ENCODE measurements at places on chromosomes 3 and 15.

DNA sequence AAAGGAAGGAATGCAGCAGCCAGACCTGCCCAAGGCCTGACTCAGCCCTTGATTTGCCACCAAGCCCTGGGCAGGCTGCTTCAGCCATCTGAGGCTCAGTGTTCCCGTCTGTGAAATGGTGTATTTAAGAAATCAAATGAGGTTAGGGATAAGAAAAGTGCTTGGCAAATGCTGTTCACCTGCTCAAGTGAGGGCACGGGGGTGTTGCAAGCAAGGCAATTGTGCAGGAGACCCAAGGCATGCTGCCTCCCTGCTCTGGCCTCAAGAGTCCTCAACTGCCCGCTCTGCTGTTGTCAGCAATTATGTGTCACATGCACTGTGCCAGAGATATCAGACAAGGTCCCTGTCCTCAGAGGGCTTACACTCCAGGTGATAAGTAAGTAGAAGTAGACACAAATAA lies 101.8 kb downstream of the TPRA1 start:
- DNase-seq, result no peak

DNA sequence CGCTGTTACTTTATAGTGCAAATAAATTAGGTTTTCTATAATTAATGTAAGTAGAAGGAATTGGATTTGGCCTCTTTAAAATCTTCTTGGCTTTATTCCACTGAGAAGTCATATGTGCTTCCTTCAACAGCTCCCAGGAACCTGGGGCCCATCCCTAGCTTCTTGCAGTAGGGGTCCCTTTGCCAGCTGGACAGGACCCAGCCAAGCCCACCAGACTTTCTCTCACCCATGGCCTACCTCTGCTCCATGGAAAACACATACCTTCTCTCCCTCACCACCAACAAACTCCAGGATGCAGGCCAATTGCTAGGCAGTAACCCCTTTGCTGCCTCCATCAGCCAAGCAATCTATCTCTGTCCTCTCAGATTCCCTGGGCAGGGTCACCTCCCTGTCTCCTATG lies 84.0 kb downstream of the RSL24D1 start:
- no peak for DNase-seq

DNA sequence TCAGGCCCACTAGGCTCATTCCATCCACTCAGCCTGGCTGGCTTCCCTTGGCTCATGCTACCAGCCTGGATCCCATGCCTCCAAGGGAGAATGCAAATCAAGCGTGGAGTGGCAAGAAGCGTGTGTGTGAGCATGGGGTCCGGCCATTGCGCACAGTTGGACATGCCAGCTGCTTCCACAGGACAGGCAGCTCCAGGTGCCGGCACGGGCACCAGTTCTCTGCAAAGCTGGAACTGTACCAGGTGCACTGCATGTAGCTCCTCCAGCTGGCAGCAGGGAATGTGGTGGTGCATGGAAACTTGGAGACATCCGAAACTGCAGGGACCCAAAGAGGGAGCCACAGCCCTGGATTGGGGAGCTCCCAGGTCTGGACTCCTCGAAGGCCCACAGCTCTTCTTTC lies 449.8 kb downstream of the EPHA6 start:
- no peak for DNase-seq

DNA sequence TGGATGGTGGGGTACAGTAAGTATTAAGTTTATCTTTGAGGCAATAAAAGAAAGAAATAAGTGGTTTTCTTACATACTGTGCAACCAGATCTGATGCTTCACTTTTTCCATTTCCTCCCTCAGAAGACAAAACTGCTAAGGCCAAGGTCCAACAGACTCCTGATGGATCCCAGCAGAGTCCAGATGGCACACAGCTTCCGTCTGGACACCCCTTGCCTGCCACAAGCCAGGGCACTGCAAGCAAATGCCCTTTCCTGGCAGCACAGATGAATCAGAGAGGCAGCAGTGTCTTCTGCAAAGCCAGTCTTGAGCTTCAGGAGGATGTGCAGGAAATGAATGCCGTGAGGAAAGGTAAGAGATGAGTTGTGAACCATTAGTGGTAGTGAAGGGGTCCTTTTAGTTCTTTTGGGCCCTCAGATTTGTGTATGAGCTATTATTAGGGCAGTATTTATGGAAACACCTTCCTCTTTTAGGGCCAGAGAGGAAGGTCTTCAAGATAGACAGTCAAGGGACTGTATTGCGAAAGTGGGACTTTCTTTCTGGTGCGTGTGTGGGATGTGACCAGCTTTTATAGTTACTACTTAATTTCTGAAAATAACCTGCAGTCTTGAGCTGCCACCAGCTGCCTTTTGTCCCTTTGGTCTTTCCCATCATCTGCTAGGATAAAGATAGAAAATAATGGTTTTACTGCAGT lies 4.6 kb downstream of the ALAS1 start:
- DNase-seq, result no peak

GRCh38 chr15:101168898-101169494 lies 82.9 kb downstream of the CHSY1 start:
- no peak for DNase-seq

DNA sequence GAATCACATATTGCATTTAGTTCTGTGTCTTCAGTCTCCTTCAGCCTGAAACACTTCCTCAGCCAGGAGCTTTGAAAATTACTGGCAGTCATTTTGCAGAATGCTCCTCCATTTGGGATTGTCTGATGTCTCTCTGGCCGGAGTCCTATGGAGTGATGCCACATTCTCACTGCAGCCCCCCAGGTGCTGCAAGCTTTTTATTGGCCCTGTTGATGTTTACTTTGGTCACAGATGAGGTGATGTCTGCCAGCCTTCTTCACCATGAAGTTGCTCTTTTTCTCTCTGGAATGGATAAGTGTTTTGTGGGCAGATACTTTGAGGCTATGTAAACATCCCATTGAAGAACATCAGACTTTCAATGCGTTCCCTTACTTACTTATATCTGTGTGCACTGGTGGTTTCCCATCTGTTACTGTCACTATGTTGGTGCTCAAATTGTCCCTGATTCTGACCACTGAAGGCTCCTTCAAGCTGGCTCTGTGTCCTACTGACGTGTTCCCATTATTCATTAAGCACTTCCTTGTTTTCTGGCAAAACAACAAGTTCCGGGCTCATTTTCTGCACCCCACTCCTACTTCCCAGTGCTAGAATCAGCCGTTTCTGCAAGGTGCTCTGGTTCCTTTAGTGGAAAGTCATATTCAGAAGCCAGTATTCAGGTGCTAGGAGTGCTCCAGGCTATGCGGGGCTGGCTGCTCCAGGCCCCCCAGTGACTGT lies 1.4 kb upstream of the CLEC3B start:
- DNase-seq, result no peak

- DNase-seq, result no peak
Measured at GRCh38 chr3:149460117-149460516, 14.4 kb upstream of the TM4SF4 start.

DNA sequence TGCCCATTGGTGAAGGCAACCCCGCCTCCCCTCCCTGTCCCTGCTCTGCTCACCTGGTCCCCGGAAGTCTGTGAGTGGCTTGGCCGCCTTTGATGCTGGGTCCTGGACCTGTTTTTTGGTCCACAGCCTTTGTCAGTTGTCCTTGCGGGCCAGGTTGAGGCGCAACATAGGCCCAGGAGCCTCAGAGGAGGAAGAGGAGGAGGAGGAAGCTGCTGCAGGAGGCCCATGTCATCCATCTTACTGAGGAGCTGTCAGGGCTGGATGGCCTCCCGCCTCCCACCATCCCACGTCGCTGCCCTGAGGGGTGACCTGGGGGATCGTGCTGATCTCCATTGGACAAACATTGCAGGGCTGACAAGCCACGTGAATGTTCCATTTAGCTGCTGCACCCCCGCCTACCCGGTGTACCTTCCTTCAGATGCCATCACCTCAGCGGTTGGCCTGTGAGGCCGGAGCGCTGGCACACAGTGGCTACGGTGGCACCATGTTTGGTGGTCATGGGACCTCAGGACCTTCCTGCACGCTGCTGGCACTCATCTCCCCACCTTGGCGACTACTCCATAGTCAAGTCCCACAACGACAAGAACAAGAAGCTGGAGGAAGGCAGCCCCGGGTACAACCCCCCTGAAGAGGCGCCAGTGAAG lies 106.3 kb downstream of the SMAD6 start:
- no peak for DNase-seq

DNA sequence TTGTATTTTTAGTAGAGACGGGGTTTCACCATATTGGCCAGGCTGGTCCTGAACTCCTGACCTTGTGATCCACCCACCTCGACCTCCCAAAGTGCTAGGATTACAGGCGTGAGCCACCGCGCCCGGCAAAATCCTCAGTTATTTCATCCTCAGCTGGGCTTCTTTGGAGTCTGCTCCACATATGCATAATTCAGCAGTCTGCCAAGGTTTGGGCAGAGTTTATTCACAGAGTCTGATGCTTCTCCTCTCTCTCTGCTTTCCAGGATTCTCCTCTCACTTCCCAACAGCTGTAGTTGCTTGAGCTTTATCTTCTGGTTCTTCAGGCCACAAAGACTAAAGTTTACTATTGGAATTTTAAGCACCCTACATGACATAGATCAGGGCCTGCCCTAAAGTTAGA lies 8.2 kb downstream of the ZNF106 start:
- DNase-seq, result no peak
